ENCODE measurements at places on chromosomes 13 and 19.

- no peak for DNase-seq
Observed at GRCh38 chr19:16003391-16003790, 54.6 kb downstream of the OR10H4 start.

- DNase-seq: no peak
Observed at GRCh38 chr19:7304200-7304599, 10.0 kb upstream of the INSR start.

GRCh38 chr13:45267215-45267614 is 66.4 kb upstream of the KCTD4 start:
- DNase-seq: no peak

- no peak for DNase-seq
Observed at GRCh38 chr19:1873524-1874473, 10.4 kb upstream of the KLF16 start.

- no peak for DNase-seq
Observed at GRCh38 chr13:91739751-91740150, 341.3 kb downstream of the GPC5 start.

DNA sequence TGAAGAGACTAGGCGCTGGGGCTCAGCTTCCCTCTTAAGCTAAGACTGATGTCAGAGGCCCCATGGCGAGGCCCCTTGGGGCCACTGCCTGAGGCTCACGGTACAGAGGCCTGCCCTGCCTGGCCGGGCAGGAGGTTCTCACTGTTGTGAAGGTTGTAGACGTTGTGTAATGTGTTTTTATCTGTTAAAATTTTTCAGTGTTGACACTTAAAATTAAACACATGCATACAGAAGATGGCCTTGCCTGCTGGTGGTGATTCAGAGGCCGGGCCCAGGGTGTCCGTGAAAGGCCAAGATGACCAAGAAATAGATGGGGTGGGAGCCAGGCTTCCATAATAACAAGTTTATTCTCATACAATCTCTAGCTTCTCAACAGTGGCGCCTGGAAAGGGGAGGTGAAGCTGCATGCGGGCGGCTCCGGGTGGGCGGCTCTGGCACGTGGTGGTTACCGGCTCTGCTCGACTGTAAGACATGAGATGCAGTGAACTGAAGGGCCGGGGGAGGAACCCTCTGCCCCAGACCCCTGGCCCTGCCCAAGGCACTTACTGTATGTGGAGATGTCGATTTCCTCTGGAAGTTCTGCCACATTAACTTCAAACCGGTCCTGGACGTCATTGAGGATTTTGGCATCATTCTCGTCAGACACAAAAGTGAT is 10.5 kb downstream of the DDX39A start:
- DNase-seq: peak; percentile 39

- peak; percentile 76 for DNase-seq
Observed at GRCh38 chr13:50080911-50081678, 65.9 kb downstream of the KCNRG start.

- no peak for DNase-seq
Observed at GRCh38 chr19:1990230-1991017, 25.1 kb downstream of the BTBD2 start.

DNA sequence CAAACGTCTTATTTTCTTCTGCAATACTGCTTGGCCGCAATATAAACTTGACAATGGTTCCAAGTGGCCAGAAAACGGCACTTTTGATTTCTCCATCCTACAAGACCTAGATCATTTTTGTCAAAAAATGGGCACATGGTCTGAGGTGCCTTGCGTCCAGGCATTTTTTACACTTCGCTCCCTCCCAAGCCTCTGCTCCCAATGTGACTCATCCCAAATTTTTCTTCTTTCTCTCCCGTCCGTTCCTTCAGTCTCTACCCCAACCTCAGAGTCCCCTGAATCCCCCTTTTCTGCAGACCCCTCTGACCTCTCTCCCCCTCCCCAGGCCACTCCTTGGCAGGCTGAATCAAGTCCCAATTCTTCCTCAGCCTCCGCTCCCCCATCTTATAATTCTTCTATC is 14.3 kb upstream of the OR10H1 start:
- DNase-seq: no peak

DNA sequence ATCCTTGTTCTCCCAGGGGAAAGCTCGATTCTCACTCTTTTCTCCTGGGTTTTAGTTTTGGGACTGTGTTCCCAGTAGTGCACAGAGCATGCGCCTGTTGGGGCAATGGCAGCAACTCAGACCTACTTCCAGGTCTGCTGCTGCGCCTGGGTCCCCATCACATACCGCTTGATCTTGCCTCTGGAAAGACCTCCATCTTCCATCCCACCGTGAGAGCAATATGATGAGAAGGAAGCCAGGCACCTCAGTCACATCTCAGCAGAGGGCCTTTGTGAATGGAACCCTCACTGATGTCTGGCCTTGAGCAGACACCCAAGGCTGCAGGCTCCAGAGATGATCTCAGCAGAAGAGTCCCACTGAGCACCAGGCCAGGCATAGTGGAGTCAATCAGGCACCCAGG is 176.8 kb upstream of the ZNF507 start:
- no peak for DNase-seq

Measured in activated CD4-positive, alpha-beta T cell treated with anti-CD3 and anti-CD28 coated beads for 36 hours (primary cell).